ENCODE measurements at places on chromosomes 6 and 20.

DNA sequence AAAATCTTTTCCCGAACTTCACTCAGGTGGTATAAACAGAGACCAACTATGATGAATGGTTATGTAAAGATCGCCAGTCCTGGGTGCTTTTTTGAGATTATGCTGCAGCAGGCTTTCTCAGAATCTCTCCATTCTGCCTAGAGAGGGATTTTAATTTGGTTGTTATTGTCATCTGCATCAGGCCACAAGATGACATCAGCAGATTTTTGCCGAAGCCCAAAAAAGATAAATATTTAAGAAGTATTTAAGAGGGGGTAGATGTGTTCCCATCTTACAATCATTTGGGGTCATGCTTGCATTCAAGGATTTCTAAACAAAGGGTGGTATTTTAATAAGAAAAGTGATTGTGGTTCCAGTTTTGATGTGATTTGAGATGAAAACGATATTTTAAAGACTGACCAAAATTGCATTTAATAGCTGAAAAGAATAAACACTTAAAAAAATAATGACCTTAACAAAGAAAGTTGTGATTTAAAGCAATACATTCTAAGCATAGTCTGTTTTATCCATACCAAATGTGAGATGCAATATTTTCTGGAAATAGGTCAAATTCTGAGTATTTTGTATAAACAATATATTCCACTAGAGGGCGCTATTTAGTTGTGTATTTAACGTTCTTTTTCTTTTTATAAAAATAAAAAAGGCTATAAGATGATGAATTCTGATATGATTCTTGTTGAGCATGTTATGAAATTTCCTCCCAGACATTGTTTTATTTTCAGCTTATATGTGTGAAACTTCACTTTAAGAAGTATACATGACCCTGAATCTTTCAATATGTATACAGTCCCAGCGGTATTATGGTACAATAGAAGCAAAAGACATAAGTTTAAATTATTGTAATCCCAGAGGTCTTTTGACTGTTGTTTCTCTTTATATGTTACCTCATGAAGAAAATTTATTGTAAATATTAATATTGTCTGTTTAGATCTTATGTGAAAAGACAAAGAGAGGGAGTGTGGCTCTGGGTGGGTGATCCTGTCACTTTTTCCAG lies 51.0 kb upstream of the ZFP64 start:
- DNase-seq, result peak; percentile 70

DNA sequence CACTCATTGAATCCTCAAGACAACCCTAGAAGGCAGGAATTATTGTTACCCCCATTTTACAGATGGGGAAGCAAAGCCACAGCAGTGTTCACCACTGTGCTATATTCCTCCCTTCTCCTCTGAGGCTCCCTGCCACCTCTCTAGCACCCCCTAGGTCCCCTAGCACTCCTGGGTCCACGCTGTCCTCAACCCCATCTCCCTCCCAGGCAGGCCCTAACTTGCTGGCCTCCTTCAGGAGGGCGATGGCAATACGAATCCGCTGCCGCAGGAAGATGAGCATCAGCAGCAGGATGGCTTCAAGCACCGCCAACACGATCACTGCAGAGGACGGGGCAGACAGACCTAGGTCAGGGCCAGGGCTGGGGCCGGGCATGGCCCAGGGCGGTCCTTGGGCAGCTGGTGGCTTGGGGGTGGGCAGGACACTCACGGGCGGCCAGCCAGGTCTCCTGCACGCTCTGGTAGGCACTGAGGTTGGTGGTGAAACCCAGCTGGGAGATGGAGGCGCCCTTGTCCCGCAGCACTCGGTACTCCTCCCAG lies 7.8 kb upstream of the NEU1 start:
- DNase-seq, result peak; percentile 40

DNA sequence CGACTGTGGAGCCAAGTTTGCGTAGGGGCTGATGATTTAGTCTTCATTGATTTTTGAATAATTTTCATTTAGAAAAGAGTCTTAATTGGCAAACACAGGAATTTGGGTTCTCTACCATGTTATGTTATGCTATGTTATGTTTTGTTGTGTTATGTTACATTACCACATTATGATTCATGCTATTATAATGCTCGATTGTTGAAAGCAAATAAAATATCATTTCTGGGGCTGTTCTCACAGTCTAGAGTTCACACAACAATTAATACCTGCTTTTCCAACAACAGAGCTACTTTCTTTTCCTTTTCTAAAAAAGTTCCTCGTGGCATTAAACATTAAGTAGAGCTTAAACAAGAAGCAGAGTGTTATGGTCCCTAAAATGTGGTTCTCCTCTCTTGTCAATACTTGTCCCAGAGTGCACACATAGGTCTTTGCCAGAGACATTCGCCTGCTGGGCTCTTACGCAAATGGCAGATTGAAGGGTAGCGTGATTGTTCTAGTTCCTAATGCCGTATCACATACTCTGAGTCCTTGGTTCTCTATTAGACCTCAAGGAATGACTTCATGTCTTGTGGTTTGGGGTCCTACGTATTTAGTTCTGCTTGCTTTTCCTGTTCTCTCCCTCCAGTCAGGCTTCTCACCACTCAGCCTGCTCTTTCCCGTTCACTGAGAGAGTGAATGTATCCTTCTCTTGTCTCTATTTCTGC lies 370.3 kb downstream of the CD109 start:
- peak; percentile 3 for DNase-seq

GRCh38 chr6:14270142-14270893 lies 152.7 kb downstream of the CD83 start:
- no peak for DNase-seq

GRCh38 chr20:23039136-23039875 lies 4.2 kb downstream of the SSTR4 start:
- DNase-seq, result no peak

DNA sequence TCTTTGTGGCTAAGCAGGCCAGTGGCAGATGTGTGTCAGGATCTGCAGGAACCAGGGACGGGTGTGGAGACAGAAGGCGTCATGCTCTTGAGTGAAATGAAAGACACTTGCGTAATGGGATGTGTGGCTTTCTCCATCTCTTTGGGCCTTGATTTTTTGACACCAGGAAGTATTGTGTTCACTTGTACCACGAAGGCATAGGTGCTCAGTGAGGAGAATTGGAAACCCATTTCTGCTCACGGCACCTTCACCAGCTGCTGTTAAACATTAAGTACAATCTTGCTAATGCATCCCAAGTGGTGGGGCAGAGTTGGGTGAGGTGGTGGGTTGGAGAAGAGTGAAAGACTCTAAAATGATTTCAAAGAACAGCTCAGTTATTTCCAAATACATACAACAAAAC lies 30.0 kb downstream of the GJA10 start:
- DNase-seq, result peak; percentile 21

DNA sequence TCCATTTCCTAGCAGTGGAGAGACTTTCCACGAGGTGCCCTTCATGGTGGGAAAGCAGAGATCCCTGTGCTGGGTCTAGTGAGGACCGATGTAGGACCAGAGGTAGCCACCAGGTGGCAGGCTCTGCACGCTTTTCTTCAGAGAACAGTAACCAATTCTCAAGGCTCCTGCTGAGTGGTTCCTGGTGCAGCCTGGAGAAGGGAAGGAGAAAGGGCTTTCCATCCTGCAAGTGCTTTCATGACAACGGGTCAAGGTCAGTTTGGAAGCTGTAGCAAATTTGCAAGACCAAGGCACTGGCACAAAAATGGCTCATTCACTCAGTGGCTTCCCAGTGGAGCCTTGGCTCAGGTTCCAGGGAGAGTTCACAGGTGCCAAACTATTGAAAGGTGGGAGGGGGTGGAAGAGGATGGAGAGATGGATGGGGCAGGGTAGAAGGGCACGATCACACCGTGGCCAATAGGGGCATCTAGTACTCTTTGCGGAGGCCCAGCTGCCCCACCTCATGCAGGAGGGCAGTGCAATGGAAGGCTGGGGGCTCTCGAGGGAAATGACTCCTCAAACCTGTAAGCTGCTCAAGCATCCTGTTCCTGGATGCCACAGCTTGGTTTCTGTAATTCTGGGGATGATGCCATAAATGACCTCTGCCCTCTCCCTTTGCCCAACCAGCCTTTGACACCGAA lies 25.5 kb upstream of the KCNK16 start:
- DNase-seq, result peak; percentile 80

- DNase-seq, result no peak
Observed at GRCh38 chr6:101348816-101349215, 44.7 kb upstream of the GRIK2 start.

- no peak for DNase-seq
Observed at GRCh38 chr20:33910529-33911327, 83.0 kb upstream of the RALY start.

DNA sequence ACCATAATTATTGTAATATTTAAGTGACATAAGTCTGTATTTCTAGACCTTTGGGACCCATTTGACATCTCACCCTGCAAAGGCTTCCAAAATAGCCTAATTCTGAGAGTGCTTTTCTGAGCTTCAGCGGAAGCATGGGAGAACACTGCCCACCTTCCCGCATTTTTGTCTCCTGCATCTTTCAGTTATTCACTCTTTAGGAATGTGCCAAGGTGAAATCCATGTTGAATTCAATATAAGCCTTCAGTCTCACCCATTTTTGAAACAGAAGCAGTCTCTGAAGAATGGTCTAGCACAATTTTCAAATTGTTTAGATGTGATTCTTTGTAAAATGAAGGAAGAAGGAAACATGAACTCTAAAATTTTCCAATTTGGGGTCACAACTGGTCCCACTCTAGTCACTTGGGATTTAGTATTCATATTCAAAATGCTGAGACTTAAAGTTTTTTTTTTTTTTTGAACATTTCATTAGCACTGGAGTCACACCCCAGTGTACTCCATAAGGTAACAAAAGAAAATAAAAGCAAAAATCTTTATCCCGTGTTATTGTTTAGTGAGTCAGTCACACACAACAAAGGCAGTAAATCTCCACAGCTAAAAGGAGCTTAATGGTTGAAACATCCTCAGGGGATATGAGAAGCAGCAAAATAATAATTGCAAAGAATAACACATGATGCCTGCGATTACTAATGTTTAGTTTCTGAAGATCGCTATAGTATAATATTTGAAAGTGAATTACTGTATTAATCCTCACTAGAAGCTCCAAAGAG lies 479.9 kb upstream of the BTBD3 start:
- DNase-seq, result no peak

DNA sequence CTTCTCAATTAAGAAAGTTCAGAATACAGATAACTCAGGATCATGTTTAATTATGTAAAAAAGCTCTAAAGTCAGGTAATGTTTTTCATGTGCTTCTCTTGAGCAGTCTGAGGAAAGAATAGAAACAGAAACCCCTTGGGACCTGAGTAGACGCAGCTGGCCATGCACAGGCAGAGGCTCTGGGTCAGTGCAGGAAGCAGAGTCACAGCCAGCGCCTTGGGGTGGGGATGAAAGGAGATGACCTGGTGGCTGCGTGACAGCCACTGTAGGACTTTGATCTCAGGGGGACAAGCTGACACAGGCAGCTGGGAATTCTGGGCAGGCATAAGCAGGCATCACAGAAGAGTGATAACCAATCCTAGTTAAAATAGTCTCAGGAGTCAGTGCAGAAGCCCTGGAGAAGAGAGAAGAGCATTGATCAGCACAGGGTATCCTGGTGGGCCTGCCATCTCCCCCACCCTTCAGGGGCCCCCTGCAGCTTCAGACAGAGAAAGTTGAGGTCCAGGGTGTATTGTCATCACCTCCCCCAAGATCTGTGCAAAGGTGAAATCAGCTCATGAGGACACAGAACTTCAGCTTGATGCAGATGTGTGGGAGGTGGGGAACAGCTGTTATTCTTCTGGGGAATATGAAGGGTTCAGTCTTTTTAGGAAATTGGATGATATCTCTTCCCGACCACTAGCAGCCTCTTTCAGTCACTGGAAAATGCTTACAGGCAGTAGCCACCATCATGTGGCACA lies 6.4 kb downstream of the HLA-DQB1 start:
- DNase-seq, result no peak

GRCh38 chr6:156658186-156658965 lies 118.8 kb upstream of the ARID1B start:
- DNase-seq, result no peak

GRCh38 chr6:35716798-35717197 lies 20.0 kb upstream of the ARMC12 start:
- no peak for DNase-seq

- no peak for DNase-seq
Observed at GRCh38 chr20:41187668-41188067, 50.3 kb downstream of the PLCG1 start.

GRCh38 chr6:30493643-30494250 lies 4.4 kb downstream of the HLA-E start:
- DNase-seq, result no peak

GRCh38 chr20:4059606-4060005 lies 44.2 kb upstream of the RNF24 start:
- no peak for DNase-seq

GRCh38 chr6:16761471-16762267 lies 409 bp upstream of the ATXN1 start:
- DNase-seq, result peak; percentile 95

- DNase-seq, result peak; percentile 87
Observed at GRCh38 chr6:30160785-30161531, at the start of gene TRIM10. Gene TRIM10 (minus strand): TSS chr6:30161211. CDS start chr6:30160858, 353 bp downstream.

DNA sequence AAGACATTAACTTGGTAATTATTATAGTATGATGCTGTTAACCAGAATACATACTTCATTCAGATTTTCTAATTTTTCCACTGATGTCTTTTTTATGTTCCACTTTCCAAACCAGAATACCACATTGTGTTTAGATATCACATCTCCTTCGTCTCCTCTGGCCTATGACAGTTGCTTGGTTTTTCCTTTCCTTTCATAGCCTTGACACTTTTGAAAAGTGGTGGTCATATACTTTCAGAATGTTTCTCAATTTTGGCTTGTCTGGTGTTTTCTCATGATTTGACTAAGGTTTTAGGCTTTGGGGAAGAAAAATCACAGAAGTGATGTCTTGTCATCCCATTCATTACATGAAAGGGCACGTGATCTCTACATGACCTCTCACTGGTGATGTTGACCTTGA lies 24.3 kb upstream of the RIMS4 start:
- no peak for DNase-seq

- peak; percentile 43 for DNase-seq
Observed at GRCh38 chr20:10487142-10488136, 52.3 kb downstream of the SLX4IP start.

DNA sequence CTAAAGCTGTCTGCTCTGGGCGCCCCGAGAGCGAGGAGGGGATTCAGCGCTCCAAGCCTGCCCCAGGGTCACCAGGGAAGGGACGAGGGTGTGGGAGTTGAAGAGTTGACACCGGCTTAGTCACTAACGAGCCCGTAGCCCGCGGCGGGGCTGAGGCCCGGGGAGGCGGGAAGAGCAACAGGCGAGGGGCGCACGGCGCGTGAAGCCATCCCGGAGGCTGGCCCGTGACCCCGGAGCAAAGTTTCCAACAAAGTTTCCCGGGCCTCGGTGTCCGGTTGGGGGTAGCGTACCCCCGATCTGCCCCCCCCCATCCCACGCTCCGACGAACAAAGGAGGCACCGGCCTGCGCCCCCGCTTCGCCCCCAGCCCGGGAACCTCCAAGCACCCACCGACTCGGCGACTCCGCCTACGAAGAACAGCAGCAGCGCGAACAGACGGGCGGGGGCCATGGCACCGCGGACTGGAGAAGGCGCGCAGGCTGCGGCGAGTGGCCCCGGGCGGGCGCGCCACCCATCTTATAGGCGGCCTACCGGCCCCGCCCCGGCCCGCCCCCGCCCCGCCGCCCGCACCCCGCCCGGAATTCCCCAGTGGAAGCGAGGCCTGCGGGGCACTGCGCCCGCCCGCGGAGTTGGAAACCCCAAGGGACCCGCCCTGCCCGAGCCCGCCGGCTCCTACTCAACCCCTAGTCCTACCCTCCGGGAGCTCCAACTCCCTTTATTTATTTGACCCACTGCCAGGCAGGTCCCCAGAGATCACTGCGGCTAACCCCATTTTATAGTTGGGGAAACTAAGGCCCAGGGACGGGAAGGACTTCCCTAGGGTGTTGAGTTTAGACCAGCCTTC lies at the start of gene SDC4:
TSS of gene SDC4 (minus strand) at position 489 of the 843 bp plus-strand sequence. CDS start at position 449, 40 bp downstream.
- DNase-seq, result peak; percentile 66

Data from hematopoietic multipotent progenitor cell treated with erythropoietin and hydrocortisone succinate and interleukin-3 and kit ligand, for 4 days (in vitro differentiated cells).